ENCODE measurements at places on chromosomes 12 and 14. TPM values are rescaled to one million over a fixed set of nuclear protein-coding genes. Genes with fewer than 3 reads are reported as not detected.

DNA sequence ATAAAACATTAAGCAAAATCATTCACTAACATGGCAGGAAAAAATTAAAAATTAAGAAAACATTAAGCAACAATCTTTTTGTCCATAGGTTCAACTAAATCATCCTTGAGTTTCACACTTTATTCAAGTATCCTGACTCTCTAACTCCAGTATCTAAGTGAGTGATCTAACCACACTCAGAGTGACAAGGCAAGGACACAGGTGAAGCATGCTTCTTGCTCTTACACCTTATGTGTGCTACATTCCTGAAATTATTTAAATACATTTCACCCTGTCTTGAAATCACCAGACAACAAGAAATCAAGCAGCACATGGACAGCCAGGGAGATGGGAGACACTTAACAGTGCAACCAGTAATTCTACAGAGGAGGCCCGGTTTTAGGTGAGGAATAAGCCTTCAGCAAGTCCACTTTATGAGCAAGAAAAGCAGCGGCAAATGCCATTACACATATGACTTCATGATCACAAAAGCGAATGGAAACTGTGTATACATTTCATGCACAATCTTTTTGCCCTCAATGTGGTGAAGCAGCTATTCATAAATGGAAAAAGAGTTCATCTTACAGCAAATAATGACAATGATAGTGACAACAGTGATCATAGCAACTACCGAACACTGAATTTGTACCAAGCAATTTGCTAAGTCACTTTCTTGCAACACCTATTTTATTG lies 37.4 kb downstream of the PHLDA1 start:
- no peak for DNase-seq

B4GALNT3 gene
- total RNA-seq = 5.0 TPM

TSHR gene
- total RNA-seq = 4.9 TPM

- DNase-seq = no peak
Observed at GRCh38 chr12:66848967-66849366, 170.1 kb upstream of the GRIP1 start.

PTPN21 gene
- not detected for total RNA-seq

- DNase-seq = peak; percentile 79
Observed at GRCh38 chr12:57110104-57111030, 795 bp downstream of the STAT6 start.

PLXNC1 gene
- total RNA-seq = 8.0 TPM

- DNase-seq = no peak
Observed at GRCh38 chr14:100554082-100554677, 33.0 kb downstream of the BEGAIN start.

DNA sequence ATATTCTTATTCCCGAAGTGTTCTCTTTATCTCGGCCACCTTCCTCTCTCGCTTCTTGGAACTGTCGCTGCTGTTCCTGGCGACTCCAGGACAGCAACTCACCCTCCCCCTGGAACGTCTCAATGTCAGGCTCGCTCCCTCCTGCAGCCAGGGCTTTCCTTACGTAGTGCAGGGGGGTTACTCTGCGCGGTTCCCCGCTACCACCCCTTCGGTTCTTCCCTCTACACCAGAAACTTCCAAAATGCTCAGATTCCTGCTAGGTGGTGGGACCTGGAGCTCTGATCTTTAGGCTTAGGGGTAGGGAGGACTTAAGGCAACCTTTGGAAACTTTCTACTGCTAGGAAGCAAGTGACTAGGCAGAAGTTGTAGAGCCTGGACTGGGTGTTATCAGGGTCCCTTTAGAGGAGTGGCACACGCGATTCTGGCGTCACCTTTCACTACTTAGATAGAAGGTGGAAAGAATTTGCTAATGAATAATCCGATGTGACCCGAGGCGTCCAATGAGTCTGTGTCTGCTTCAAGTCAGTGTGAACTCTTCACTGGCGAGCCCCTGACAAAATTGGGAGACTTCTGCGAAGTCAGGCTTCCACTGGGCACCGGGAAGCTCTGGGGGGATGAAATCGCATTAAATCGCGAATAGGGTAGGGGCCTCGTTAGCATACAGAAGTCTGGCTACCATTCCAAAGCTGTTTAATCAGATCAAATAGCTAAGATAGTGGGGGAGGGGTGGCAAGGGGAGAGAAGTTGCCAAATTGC lies 900 bp upstream of the DPF3 start:
- DNase-seq = no peak

- DNase-seq = no peak
Observed at GRCh38 chr12:31263661-31264060, 62.3 kb downstream of the SINHCAF start.

DNA sequence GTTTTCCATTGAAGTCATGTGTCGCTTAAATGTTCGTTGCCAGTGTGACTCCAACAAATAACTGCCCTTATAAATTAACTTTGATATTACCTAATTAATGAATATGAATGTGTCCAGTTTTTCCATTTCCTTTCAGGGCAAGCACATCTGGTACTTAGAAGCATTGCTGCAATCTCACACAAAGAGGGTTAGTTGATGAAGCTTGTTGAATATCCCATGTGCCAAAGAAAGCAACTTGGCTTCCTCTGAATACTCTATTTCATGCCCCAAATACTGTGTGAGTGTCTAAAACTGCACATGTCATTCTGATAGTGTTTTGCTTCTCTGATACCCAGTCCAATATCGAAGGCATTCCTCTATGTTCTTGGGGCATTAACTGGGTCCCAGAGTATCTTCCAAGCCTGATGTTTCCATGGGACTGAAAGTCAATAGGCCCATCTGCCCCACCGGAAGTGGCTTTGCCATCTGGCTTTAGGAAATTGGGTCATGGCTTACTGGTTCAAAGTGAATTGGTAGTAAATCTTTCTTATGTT lies 75.8 kb upstream of the CNTN1 start:
- DNase-seq = no peak

DNA sequence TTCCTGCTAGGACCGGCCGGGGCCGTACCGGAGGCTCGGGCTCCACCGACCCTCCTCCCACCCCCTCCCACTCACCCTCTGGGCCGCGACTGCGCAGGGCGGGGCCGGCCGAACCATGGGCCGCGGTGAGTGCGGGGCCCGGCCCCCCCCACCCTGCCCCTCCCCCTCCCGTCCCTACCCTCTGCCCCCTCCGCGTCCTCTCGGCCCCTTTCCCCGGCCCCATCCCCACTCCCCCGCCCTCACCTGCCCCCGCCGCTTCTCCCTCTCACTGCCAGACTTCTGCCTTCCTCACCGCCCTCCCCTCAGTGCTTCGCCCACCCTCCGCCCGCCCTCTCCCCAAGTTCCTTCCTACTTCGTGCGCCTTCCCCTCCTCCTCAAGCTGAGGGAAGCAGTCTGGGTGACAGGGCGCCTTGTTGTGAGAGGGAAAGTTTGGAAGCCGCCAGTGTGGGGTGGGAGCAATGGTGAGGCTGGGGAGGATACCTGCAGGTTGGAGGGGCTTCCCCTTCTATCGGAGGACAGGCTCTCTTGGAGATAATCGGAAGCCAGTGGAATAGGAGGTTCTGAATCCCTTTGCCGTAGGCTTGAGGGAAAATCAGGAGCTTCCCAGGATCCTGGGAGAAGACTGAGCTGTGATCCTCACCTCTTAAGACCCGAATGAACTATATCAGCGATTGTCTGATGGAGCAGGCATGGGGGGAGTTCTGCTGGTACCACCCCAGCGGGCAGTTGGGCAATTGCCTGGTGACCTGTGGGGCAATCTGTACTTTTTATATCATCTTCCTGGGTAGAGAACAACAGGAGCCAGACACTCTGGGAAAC lies 472 bp downstream of the MBD6 start:
- peak; percentile 73 for DNase-seq

RILPL2 gene
- total RNA-seq = 6.8 TPM

PGF gene
- total RNA-seq = 0.19 TPM

- DNase-seq = no peak
Observed at GRCh38 chr12:108531929-108532848, 17.1 kb downstream of the FICD start.

DNA sequence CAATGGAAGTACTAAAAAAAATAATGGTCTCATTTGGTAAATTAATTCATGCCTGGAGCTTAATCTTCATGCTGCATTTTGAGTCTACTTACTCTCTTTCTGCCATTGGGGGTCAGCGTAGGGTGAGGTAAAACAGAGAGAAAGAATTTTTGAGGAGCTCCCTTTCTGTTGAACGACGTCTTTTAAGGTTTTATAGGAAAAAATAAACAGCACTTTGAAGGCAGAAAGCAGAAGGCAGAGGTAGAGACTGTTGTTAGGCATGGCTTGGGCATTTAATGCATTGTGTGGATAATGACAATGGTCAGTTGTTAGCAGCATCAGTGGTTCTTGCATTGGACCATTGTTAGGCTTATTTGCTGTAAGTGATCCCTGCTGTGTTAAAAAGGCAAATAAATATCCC lies 557.2 kb upstream of the STXBP6 start:
- no peak for DNase-seq

DNA sequence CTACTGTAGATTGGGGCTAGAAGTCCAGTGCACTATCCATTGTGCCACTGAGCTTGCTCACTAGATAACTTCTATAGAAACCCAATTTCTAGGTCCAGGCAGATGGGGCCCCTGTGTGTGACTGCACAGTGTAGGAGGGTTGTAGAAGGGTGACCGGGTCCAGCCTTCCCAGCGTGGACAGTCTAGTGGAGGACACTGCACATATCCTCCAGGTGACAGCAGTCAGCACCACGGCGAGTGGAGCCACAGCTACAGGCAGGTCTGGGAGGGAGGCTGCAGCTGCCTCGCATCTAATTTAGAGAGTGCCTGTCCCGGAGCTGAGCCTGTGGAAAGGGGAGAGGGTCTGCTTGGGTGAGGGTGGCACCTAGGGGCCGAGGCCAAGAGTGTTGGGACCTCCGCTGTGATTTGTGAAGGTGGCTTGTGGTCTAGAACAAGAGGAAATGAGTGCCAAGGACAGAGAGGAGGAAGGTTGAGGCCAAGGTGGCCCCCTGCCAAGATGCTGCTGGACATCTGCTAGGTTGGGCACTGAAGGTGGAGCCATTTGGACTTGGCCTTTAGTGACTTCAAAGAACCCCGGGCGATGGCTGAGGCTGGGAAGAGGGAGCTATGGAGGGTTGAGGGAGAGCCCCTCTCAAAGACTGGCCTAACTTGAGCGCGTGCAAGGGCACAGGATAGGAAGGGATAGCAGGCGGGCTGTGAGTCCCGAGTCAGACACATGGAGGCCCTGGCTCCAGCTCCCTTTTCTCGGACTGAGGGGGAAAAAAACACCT lies 46.0 kb upstream of the TRAF3 start:
- no peak for DNase-seq

ARHGAP9 gene
- total RNA-seq = 105 TPM

DNA sequence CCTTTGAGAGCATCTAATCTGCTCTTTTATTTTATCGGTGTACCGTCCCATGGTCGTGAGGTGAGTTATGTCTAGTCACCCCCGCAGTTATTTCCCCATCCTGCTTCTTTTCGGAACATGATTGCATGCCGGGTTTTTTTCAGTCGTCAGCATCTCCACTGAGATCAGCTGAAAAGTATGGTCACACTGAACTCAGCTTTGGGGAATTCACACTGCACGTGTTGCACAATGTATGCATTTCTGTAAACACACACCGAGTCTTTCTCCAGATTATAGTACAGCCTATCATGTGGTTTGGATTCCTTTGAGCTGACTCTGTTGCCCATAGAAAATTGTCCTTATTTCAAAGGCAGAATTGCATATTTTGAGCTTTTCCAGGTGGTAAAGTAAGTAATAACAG lies 24.6 kb downstream of the PLXNC1 start:
- DNase-seq = no peak

DNA sequence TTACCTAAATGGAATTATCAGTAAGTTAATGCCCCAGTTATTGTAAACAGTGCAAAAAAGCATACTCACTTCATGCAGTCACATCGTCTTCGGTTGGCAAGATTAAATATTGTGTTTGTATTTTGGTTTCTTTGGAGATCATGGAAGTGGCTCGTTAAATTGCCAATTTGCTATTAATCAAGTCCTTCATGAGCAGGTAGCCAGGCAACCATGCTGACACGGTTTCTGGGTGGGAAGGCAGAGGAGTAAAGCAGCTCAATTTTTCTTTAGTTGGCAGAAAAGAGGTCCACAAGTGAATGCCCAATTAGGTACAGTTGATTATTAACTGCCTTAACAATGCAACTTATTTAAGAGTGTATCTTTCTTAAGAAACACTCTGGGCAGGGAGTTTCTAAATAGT lies 43.9 kb downstream of the PPP4R3A start:
- DNase-seq = no peak

USP44 gene
- total RNA-seq = 4.2 TPM

DNA sequence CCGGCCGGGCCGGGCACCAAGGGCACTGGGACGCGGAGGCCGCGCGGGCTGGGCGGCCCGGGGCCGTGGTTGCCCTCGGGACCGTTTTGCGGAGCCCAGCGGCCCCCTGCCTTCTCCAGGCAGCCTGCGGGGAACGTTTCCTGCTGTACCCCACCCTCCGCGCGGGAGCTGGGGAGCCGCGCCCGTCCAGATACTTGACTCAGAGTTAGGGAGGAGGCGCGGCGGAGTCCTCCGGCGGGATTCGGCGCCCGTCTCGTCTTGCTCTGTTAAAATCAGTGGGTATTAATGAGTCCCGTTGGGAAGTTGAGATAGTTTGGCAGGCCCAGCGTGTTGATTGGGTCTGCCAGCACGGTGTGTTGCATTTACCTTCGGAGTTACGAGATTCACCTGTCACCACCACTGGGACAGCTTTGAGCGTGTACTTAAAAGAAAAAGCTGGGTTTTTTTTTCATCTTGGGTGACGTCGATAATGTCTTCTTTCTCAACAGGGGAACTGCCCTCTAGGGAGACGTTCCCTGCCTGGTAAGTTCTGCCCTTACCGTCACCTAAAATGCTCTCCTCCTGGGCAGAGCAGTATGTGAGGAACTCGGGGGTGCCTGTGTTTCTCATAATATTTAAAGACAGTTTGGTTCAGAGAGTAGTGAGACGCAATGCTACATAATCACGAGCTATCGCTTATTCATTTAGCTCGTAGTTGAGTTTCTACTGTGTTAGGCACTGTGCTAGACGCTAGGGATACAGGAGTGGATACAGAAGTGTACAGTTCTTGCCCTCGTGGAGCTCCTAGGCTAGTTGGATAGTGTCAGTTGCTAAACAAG lies 596 bp downstream of the DLST start:
- DNase-seq = peak; percentile 70

- no peak for DNase-seq
Observed at GRCh38 chr12:85156569-85156968, 120.4 kb downstream of the LRRIQ1 start.

GRCh38 chr12:91123236-91123916 lies 12.1 kb upstream of the LUM start:
- DNase-seq = no peak

GALNT6 gene
- total RNA-seq = 5.5 TPM

AREL1 gene
- total RNA-seq = 37.8 TPM

GRCh38 chr12:82800185-82800584 lies 113.5 kb downstream of the TMTC2 start:
- DNase-seq = no peak

HCAR3 gene
- not detected for total RNA-seq

BIN2 gene
- 9.7 TPM for total RNA-seq

GRCh38 chr14:68968721-68969120 lies 10.4 kb downstream of the ACTN1 start:
- no peak for DNase-seq

- no peak for DNase-seq
Observed at GRCh38 chr14:50360851-50361250, 35.8 kb downstream of the CDKL1 start.
